ENCODE measurements at places on chromosomes 2 and 18. TPM values are rescaled to one million over a fixed set of nuclear protein-coding genes. Genes with fewer than 3 reads are reported as not detected.
A peak's percentile ranks its signal among the peaks of the same experiment; 100 is the strongest.

- no peak for DNase-seq
- peaks cover 15% of the 10 kb centered on the region for H3K27me3 ChIP-seq
- peaks cover 5% of the 10 kb centered on the region for H3K4me1 ChIP-seq
- no peak within 1 kb of the TSS for H3K4me3 ChIP-seq
- H3K27ac ChIP-seq, result no peak within 1 kb of the TSS
- no peaks in the 10 kb centered on the region for H3K36me3 ChIP-seq
These were observed at the start of gene ST6GAL2 for GRCh38 chr2:106885971-106886915. Gene ST6GAL2, minus strand, starts transcription at chr2:106886167. Its CDS starts 42,190 bp downstream, at chr2:106843977.

DNA sequence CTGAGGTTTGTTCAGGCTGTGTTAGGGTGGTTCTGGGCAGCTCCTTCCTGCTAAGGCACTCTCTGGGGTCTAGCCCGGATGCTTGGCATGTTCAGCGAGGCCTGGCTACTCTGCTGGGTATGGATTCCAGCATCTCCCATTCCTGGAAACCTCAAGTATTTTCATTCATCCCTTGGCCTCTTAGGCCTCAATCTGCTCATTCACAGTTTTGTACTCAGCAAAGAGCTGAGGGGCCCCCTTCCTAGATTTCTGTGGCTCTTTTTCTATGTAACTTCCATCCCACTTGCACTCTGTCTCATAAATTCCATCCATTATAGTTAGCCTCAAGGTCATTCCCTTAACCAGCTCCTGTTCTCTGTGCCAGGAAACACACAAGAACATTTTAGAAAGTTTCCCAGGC, 798.8 kb upstream of the HS6ST1 start:
- H3K27ac ChIP-seq, result no peak overlapping the region
- H3K27me3 ChIP-seq, result no peaks in the 10 kb centered on the region
- H3K4me1 ChIP-seq, result no peaks in the 10 kb centered on the region
- no peak for DNase-seq
- H3K36me3 ChIP-seq, result no peaks in the 10 kb centered on the region

- no peaks in the 10 kb centered on the region for H3K27me3 ChIP-seq
- H3K36me3 ChIP-seq, result peaks cover 2% of the 10 kb centered on the region
- peak overlapping the region; percentile 91 for H3K27ac ChIP-seq
- H3K4me1 ChIP-seq, result peaks cover 14% of the 10 kb centered on the region
- H3K4me3 ChIP-seq, result peak overlapping the region; percentile 93
These were observed 15.9 kb downstream of the NMUR1 start for GRCh38 chr2:231514225-231514950.

- H3K27ac ChIP-seq, result no peak overlapping the region
- no peaks in the 10 kb centered on the region for H3K27me3 ChIP-seq
- DNase-seq, result no peak
- no peaks in the 10 kb centered on the region for H3K36me3 ChIP-seq
These were observed 468.3 kb upstream of the RGPD4 start for GRCh38 chr2:107358362-107358761.

DNA sequence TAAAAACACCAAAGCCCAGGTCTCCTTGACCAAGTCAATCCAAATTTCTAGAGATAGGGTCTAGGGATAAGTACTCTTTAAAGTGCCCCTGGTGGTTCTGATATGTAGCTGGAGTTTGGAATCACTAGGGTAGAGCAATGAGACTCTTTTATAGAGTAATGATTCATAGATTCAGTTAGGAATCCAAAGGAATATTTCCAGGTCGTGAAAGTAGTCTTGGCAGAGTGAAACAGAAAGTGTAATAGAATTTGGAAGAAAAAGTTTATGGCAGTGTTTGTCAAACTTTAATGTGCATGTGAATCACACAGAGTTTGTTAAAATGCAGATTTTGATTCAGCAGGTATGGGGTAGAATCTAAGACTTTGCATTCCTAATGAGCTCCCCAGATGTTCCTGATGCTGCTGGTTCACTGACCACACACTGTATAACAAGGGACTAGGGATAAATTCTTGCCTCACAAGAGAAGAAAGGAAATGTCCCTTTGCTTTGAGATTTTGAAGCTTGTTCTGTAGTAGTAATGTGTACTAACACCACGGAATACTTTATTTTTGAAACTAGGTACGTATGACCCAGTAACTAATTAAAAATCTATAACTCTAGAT, 1.8 kb downstream of the UPP2 start:
- no peaks in the 10 kb centered on the region for H3K36me3 ChIP-seq
- no peak overlapping the region for H3K4me3 ChIP-seq
- DNase-seq, result no peak

GRCh38 chr2:8235419-8235818, 446.4 kb upstream of the ID2 start:
- H3K4me3 ChIP-seq, result no peak overlapping the region
- peaks cover 16% of the 10 kb centered on the region for H3K4me1 ChIP-seq
- H3K27ac ChIP-seq, result no peak overlapping the region
- DNase-seq, result no peak
- H3K36me3 ChIP-seq, result no peaks in the 10 kb centered on the region
- no peaks in the 10 kb centered on the region for H3K27me3 ChIP-seq

DNA sequence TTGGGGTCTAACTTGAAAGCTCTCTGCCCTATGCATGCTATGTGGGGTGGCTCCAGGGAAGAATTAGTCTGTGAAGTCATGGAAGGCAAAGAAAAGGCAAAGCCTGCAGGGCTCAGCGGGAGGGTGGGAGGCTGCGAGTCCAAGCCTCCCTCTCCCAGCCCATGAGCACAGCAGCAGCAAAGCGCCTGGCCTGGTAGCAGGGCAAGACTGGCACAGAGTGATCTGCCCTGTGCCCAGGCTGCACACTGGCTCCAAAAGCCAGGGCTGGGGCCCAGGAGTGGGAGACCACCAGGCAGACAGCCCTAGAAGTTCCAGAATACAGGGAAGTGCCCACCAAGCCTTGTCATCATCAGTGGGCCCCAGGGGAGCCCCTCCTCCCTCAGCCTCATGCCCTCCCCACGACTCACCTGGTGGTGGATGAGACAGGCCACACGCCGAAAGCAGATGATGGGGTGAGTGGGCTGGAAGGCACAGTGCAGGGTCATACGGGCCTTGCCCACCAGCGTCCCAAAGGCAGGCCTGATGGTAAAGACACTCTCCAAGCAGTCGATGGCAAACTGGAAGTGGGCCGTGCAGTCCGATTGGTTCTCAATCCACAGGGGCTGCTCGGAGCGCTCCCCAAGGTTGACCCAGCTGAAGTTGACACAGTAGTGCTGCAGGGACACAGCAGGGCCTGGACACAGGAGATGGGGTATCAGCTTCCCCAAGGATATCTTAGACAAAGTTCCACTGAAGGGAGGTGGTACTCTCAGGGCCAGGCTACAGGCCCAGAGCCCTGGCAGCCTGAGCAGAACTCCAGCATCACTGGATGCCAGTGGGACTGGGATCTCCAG, 12.1 kb downstream of the CFAP65 start:
- no peak overlapping the region for H3K4me3 ChIP-seq
- no peaks in the 10 kb centered on the region for H3K4me1 ChIP-seq
- no peak overlapping the region for H3K27ac ChIP-seq
- H3K36me3 ChIP-seq, result no peaks in the 10 kb centered on the region

GRCh38 chr18:69157906-69158305, 242.8 kb upstream of the DOK6 start:
- H3K27ac ChIP-seq, result no peak overlapping the region
- H3K4me3 ChIP-seq, result no peak overlapping the region
- no peaks in the 10 kb centered on the region for H3K27me3 ChIP-seq
- H3K36me3 ChIP-seq, result no peaks in the 10 kb centered on the region
- no peaks in the 10 kb centered on the region for H3K4me1 ChIP-seq
- DNase-seq, result no peak

The RTP5 gene
- total RNA-seq, result 0.10 TPM

The MYO7B gene
- total RNA-seq, result 0.58 TPM

The POTEJ gene
- total RNA-seq, result not detected

Data from activated CD4-positive, alpha-beta memory T cell treated with anti-CD3 and anti-CD28 coated beads for 36 hours (primary cell).